ENCODE measurements at places on chromosomes 6 and 20. TPM values are rescaled to one million over a fixed set of nuclear protein-coding genes. Genes with fewer than 3 reads are reported as not detected.

GRCh38 chr6:145233955-145234354, 501.4 kb downstream of the EPM2A start:
- DNase-seq: no peak

GRCh38 chr6:13767121-13767808, 47.1 kb downstream of the MCUR1 start:
- peak; percentile 43 for DNase-seq

DNA sequence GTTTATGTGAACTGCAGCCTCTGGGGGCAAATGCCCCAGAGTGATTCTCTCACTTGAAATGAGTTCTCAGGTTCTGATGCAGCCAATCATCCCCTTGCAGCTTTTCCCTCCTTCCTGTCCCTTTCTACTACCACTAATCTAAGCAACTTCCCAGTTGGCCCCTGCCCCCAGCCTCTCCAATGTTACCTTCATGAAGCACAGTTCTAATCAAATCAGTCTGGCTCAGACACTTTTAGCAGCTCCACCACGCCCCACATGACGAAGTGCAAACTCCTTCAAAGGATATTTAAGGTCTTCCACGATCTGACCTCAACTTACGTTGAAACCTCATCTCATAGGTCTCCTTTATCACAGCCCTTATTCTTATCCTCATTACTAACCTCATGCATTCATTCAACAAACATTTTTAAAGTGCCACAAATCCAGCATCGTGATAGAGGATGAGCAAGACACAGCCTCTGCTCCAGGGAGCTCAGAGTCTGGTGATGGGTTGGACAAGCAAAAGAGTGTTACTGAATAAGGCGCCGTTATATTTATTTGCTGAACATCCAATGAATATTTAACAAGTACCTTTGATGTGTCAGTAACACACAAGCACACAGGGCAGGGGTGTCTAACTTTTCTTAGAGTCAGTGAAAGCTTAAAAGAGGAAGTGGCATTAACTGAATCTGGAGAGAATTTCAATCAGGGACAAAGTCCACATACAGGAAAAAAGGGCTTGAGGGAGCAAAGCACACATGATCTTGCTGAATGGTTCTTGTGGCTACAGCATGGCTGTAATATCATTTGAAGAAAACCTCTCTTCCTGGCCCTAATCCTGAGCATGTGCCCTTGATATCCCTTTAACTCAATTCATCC, 20.4 kb upstream of the DTNBP1 start:
- DNase-seq: no peak

- DNase-seq: no peak
These were observed 128.6 kb upstream of the SLC22A23 start for GRCh38 chr6:3585320-3585935.

DNA sequence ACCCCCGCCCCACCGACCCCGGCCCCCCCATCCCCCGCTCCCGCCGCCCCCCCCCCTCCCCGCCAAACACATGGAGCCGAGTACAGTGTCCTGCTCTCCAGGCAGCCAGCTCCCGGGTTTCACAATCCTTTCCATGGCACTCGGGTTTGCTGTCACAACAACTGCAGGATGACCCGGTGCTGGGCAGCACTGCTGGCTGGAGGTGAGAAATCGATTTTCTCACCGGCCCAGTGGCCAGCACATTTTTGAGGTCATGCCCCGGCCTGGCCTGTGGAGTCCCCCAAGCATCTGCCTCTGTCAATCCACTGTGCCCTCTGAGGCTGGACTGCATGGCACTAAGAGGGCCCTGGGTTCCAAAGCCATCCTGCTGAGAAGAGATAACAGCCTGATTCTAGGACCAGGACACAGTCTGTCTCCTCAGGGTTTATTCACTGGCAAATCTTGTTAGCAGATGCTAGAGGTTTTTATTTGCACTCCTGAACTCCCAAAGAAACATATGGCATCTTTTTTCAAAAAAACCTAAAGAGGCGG, 129.5 kb downstream of the NFATC2 start:
- DNase-seq: no peak

DNA sequence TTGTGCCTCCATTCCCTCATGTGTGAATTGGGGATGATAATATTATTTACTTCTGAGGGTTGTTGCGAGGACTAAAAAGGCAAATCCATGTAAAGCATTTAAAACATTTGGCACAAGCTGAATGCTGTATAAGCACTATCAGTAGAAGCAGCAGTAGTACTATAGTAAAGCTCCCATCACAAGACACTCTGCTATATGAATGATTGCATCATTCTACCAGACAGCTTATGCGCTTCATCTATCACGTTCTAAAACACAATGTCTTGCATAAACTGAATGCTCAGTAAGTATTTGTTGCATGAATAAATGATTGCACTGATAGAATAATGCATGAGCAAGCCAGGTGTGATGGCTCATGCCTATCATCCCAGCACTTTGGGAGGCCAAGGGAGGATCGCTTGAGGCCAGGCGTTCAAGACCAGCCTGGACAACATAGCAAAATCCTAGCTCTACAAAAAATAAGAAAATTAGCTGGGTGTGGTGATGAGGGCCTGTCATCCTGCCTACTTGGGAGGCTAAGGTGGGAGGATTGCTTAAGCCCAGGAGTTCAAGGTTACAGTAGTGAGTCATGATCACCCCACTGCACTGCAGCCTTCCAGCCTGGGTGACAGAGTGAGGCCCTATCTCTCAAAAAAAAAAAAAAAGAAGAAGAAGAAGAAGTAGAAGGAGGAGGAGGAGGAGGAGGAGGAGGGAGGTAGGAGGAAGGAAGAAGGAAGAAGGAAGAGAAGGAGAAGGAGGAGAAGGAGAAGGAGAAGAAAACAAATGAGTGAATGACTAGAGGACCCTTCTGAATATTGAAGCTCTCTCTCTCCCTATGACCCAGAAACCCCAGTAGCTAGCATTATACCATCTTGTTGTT, 50.0 kb upstream of the FOXO3 start:
- no peak for DNase-seq

DNA sequence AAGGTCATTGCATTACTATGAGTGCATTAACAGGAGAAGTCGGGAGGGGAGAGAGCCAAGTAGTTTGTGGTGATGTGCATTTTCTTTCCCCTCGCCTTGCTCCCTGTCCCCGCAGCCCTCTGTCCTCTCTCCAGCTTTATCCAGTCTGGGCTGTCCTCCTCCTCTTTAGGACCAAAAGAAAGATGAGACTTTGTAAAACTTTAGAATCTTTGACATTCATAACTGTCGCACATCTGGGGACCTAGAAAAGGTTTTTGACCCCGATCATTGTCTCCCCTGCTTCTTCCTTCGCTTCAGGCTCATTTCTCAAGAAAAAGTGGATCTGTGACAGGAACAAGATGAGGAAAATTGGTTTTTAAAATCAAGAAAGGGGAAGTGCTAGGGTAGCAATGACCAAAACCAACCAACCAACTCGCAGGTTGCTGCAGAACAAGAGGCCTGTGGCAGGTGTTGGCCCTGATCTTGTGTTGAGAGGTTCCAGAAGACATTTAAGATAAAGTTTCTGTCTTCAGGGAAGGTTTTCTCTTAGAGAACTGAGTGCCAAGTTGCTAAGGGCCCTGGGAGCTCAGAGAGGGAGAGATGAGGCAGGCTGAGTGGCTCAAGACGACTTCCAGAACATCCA, 17.6 kb downstream of the SYTL3 start:
- DNase-seq: no peak

DNA sequence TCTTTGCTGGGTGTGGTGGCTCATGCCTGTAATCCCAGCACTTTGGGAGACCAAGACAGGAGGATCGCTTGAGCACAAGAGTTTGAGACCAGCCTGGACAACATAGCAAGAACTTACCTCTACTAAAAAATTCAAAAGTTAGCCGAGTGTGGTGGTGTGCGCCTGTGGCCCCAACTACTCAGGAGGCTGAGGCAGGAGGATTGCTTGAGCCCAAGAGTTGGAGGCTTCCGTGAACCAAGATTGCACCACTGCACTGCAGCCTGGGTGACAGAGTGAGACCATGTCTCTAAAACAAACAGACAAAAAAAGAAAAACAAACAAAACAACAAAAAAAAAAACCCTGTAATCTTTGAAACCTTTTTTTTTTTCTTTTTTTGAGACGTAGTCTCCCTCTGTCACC, 67.5 kb downstream of the CAP2 start:
- no peak for DNase-seq

DNA sequence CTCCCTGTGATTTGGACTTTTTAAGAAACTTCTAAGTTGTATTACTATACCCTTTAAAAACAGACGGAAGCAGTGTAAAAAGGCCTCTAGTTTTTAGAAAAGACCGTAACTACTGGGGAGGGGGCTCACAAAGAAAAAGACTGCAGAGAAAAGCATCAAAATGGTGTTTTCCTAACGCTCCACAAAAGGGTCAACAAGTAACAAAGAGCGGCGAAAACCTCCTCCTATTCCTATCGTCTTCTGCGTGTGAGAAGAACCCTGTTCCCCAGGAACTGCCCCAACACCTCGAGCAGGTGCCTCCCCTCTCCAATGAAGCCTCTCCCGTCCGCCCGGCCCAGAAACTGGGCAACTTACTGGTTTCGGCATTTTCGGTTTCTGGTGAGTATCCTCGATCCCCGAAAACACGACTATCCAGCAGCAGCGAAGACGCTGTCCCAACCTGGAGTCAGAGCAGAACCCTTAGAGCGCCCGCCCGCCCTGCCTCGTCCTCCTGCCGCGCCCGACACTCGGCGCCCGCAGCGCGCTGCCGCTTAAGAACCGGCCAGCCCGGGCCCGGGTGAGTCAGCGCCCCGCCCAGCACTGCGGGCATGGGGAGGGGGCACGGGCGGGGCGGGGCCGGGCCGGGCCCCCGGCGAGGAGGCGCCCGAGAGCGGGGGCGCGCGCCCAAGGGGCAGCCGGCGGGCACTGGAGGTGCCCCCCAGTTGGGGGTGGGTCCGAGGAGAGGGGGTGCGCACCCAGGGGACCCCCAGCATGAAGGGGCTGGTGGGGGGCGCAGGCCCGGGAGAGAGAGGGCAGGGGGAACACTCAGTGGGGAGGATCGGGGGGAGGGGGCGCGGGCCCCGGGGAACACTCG, 1.2 kb downstream of the EZR start:
- DNase-seq: peak; percentile 70

GRCh38 chr6:125245523-125246264, 56.1 kb downstream of the HDDC2 start:
- no peak for DNase-seq

DNA sequence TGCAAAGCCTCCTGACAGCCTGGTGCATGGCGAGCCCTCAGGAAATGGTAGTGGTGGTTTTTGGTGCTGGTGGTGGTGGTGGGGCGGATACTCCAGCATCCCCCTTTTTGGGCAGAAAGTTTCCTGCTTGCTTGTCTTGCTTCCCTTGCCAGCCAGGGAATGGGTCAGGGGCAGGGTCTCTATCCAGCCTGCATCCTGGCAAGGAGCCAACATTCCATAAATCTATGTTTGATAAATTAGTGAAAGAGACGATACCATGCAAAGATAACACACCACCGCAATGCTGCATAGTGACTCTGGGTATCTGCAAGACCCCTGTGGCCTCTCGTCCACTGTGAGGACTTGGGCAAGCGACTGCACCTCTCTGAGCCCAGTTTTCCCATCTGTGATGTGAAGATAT, 246.2 kb downstream of the LRFN2 start:
- no peak for DNase-seq

- DNase-seq: no peak
These were observed 47.2 kb downstream of the ADGRF1 start for GRCh38 chr6:46994933-46995332.

DNA sequence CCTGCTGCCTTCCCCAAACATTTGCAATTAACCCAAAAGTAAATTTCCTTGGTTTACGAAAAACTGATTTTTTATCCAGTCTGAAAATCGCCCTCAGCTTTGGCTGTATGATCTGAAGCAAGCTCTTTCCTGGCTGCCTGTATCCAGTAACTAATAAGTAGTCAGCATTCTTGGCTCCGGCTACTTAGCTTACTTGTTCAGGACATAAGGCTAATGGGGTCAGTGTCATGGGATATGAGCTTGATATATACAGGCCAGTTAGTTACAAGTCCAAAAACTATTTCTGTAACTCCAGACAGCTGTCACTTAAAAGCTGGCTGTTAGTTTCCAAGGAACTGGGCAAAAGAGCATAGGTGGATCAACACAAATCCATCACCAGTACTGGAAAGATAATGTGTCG, 56.2 kb downstream of the KHDC1L start:
- no peak for DNase-seq

- no peak for DNase-seq
These were observed 131.1 kb downstream of the OPRM1 start for GRCh38 chr6:154170106-154170505.

GRCh38 chr20:36574366-36575135, 1.2 kb downstream of the TGIF2 start:
- peak; percentile 56 for DNase-seq

GRCh38 chr20:48919336-48919881, 2.1 kb upstream of the ARFGEF2 start:
- DNase-seq: no peak

DNA sequence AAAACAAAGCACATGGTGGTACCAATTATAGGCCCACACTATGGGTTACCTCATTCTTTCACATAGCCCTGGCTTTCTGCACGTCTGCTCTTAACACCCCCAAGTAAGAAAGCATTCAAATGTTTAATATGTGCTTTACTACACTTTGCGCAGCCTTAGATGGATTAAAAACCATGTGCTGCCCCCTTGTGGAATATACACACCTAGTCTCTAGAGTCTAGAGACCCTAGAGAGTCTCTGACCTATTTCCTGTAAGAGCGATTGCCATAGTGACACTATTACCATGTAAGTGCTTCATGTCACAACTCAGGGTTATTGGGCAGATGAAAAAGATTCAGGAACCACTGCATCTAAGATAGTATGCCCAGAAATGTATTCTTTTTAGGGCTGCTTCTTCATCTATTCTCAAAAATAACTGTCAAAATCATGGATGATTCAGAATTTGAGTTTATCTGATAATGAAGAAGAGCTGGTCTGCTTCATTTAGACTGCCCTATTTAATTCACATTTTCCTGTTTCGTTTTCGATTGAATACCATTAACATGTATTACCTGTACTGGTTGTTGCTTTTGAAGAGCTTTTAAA, 186.3 kb downstream of the ADGB start:
- peak; percentile 17 for DNase-seq

GRCh38 chr6:117317261-117317660, 51.9 kb downstream of the VGLL2 start:
- no peak for DNase-seq

Gene ERVFRD-1
- not detected for total RNA-seq

Gene LRFN2
- 0.96 TPM for total RNA-seq

Gene HCRTR2
- total RNA-seq: not detected

Gene MPC1
- 18.5 TPM for total RNA-seq

Gene PACSIN1
- total RNA-seq: 1.5 TPM

Gene SLC4A11
- total RNA-seq: 0.42 TPM

Gene REM1
- total RNA-seq: not detected

Gene EIF2S2
- total RNA-seq: 72.2 TPM

Gene SLC17A2
- not detected for total RNA-seq

Gene SPATA25
- 3.9 TPM for total RNA-seq

Gene NOX3
- not detected for total RNA-seq

Gene RBM38
- total RNA-seq: 70.6 TPM

Gene PLEKHG1
- total RNA-seq: 0.57 TPM

Gene GABRR1
- not detected for total RNA-seq

Gene TRERF1
- total RNA-seq: 21.0 TPM

Gene FAXC
- total RNA-seq: not detected

Gene C6orf58
- not detected for total RNA-seq

Gene TLDC2
- total RNA-seq: not detected

Gene MDFI
- total RNA-seq: not detected

Gene FNDC11
- 1.2 TPM for total RNA-seq

Gene SLC17A1
- not detected for total RNA-seq

Gene DCBLD1
- 1.5 TPM for total RNA-seq

Gene ARFRP1
- 55.4 TPM for total RNA-seq

All from naive thymus-derived CD4-positive, alpha-beta T cell (primary cell).